ENCODE measurements at places on chromosomes 13 and 19.

DNA sequence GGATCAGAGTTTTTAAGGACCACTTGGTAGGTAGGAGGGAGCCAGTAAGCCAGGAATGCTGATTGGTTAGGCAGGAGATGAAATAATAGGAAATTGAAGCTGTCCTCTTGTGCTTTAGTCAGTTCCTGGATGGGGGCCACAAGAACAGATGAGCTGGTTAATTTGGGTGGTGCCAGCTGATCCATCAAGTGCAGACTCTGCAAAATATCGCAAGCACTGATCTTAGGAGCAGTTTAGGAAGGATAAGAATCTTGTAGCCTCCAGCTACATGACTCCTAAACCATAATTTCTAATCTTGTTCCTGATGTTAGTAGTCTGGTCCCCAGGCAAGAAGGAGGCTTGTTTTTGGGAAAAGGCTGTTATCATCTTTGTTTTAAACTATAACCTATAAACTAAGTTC, 117.9 kb upstream of the GPR12 start:
- DNase-seq, result no peak

GRCh38 chr19:50896591-50897190, 14.5 kb downstream of the KLK4 start:
- DNase-seq, result no peak

DNA sequence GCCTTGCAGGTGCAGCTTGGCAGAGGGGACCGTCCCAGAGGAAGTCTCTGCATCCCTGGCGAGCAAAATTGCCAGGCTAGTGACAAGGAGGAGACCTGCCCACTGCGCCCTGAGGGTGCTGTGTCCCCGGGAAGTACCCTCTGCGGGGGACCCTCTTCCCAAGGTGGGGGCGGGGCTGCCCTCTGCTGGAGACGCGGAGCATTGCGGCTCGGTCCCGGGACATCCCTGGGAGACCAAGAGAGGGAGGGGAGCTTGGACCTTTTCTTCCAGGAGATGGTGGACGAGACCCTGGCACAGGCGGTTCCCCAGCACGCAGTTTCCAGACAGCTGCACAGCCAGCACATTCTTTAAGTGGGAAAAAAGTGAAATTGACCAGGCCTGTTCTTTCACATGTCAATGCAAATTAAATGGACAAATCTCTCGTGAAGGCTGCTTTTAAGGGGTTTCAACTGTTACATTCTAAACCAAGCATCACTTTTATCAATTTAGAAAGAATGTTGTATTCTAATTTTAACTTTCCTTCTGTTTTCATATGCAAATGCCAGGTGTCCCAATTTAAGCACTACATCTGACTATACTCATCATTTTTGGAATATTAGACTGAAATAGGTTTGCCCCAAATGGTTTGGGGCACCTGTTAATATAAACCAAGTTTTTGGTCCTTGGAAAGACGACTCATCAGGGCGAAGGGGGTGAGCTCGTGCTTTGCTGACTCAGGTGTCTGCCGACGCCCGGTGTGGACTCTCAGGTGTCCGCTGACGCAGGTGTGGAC, 60.7 kb downstream of the MCF2L start:
- DNase-seq, result peak; percentile 37

DNA sequence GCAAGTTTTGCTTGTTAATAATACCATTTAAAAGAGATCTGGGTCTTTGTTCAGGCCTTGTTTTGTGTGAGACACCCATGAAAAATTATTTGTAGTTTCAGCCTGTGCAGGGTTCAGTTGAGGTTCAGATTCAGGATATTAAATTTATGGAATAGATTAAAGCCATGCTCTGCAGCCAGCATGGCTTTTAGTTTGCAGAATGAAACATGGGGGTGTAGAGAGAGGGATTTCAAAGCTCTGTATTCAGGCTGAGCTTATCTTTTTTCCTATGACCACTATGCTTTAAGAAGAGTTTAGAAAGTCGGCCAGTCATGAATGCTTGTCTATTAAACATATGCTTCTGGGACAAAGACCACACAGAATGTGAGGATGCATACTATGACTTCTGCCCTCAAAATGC, 73.6 kb downstream of the DCLK1 start:
- no peak for DNase-seq

DNA sequence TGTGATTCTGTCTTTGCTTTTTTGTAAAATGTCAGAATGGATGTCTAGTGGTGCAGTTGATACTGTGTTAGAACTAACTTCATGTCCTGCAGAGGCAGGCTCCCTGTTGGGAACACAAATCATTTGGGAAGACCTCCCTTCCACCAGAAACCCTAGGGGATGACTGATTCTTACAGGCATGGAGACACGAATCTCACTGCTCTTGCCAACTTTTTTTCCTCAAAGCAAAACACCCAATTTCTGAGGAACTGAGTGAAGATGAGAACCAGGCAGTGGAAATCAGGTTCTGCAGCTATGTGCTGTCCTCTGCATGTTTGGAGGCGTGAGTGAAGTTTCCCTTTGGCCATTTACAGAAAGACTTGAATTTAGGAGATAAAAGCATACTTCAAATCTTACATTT, 87.5 kb upstream of the CSNK1A1L start:
- DNase-seq, result no peak

DNA sequence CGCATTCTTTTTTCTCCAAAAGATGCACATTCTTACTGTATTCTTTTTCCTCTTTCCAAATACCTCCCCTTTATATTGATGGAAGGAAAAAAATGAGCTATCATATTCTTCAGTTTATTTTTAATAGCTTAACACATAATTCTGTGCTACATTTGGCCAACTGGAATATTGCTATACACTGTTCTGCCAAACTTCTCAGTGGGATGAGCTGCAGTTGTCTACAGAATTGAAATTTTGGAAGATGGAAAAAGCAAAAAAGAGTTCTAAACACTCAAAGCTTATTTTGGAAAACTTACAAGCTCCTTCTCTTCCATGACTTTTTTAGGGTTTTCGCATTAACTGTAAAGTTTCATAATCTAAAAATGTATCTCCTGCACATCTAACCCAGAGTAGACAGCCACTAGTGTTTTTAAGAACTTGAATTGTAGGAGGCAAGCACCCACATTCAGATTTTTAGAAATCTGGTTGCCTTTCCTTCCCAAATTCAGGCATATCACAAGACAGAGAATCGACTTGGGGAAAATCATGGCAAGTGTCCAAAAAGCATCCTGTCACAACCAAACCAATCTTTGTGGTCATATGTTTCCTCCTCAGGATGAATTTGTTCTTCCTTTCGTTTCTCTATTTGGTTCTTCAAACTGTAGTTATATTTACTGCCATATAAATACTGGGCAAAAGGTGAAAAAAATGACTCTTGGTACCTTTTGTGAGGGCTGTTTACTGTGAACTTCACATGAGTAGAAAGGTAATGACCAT, 111.4 kb upstream of the FRY start:
- no peak for DNase-seq

- DNase-seq, result no peak
These were observed 73.2 kb upstream of the KCTD15 start for GRCh38 chr19:33723512-33723911.
